HEK293T (cell line): ENCODE measurements at places on chromosomes 16 and 17.

DNA sequence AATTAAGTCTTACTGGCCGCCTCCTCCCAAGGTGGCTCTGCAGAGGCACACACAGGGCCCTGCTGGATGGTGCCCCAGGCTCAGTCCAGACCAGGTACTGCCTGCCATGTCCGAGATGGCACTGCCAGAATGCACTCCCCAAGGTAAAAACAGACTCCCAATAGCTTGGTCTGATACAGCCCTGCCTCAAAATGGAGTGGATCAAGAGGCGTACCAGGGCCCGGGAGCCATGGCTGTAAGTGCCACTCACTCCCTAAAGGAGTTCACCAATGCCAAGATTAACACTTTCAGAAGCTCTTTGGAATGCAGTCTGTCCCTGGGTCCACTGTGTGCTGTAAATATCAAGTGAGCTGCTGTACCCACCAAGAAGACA, 576 bp upstream of the MYO18A start:
- no peak for DNase-seq

GRCh38 chr16:87417528-87417910, 25.4 kb downstream of the MAP1LC3B start:
- no peak for DNase-seq

DNA sequence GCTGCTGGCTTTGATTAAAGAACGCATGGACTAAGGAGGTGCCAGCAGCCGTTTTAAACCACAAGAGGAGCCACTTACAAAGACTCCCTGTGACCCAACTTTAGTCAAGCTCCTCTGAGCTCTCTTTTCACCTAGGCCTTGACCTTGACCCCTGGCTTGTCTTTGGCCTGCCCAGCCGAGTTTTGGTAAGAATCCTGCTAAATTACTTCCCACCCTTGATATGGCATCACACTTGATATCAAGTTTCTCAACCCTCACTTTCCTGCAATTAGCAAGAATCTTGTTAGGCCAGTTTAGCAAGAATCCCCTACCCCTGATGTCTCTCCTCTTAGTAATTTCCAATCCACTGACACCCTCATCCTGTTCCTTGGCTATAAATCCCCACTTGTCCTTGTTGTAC, 232.8 kb upstream of the SALL1 start:
- no peak for DNase-seq

DNA sequence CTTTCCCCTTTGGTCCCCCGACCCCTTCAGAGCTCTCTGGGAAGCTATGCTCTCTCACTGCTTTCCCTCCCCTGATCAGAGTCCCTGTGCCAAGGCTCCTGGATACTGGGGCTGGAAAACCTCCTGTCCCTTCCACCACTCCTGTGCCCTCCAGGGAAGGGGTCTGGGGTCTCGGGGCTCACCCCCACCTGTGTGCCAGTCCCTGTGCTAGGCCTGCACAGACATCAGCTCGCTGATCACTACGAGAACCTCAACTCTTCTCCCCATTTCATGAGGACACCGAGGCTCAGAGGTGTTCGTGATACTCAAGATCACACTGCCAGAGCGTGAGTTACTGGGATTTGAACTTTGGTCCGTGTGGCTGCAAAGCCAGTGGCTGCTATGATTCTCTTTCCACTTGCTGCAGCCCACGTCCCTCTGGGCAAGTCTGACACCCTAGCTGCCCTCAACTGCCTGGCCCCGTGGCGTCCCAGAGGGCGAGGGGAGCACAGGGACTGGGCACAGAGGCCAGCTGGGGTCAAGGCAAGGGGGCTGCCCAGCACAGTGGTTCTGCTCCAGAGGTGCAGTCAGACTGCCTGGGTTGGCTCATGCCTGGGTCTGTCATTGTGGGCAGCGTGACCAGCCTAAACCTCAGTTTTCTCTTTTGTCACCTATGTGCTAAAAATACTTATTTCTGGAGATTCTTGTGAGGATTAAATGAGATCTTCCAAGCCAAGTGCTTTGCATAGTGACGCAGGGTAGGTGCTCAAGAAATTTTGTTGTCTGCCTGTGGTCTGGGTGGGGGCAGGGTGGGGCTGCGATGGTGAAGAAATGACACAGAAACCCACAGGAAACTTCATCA, 43.8 kb upstream of the TOB1 start:
- no peak for DNase-seq

GRCh38 chr16:49876716-49877129, 20.8 kb upstream of the ZNF423 start:
- DNase-seq, result peak; percentile 96
